ENCODE measurements at places on chromosomes 4 and X.

DNA sequence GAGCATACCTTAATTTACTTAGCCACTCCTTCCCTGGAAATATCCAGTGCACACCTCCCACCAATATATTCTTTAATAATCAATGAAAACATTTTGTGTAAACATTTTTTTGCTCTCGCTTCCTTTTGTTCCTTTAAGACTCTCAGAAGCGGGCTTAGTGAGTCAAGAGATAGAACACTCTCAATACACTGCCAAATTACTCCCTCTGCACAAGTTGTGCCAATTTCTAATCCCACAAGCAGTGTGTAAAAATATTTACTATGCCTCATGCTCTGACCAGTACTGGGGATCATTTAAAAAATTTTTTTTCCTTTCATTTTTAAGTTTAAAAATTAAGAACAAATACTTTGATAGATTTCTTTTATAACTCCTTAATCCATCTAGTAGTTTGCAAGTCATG, 5.1 kb downstream of the MORF4L2 start:
- no peak for DNase-seq

GRCh38 chrX:23394421-23394820, 59.8 kb downstream of the PTCHD1 start:
- no peak for DNase-seq

DNA sequence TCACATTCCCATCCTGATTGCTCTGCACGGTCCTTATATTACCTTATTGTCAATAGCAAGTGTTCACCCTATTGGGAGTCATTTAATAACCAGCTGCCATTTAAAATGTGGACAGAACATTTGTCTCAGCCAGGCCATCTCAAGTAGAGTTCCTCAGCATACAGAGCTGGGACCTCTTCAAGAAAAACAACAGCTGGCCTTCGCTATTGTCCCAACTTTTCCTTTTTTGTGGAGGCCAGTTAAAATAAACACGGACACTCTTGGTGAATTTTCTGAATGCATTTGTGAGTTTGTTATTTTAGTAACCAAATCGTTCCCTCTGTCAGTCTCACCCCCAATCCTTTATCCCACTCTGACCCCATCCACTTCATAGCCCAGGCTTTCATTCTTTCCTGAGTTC, 395.3 kb upstream of the PITX2 start:
- no peak for DNase-seq

GRCh38 chr4:153529646-153530045, 63.5 kb downstream of the TMEM131L start:
- no peak for DNase-seq

GRCh38 chrX:12865359-12865758, 1.5 kb upstream of the TLR7 start:
- DNase-seq: no peak

- DNase-seq: no peak
Measured at GRCh38 chr4:93710101-93710846, 118.3 kb upstream of the ATOH1 start.

DNA sequence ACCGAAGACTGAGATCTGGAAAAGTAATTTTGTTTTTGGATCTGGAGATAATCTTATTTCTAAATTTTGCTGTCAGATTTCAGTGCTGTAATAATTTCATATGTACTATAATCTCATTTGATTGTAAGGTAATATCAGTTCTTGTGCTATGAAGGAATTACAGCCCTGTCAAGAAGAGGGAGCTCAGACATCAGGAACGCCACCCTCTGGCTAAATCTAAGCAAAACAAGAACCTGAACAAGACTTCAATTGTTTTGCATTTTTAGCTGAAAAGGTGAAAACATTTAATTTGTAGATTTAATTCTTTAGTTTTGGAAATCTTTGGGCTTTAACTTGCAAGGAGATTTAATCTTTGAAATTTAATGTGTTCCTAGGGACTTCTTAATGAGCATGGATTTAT, 525.4 kb upstream of the HS3ST1 start:
- DNase-seq: no peak

DNA sequence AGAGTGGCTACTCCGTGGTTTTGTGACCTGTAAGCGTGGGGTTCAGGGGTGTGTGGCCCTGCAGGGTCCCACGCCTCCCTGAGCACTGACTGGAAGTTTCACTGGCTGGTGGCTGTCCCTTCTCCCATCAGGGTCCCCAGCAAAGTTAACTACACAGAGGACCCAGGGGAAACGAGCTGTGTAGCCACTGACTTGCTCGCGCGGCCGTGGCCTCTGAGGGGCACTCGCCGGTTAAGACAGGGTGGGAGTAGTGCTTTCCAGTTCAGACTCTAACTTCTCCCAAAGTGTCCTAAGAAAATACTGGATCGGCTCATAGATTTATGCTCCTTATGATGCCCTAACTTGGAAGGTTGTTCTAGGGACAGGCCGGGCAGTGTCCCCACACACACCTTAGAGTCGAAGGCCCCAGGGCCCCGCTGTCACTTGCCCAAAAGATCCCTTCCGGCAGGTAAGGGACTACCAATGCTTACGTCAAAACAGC, 28.2 kb downstream of the NELFA start:
- no peak for DNase-seq

DNA sequence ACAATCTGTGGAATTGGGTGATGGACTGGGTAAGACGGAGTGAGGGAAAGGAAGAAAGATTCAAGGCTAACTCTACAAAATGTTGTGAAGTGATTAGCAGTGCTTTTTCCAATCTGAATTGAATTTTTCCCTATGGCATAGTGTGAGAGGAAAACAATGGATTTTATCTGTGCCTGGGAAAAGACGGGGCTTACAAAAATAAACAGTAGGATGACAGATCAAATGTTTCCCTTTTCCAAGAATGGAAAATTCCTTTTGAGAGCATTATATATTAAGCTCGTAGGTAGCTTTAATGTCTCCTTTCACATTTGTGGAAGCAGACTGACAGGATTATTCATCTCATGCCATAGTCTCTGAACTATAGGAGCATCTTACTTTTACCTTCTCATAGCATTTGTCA, 27.8 kb downstream of the ATP11C start:
- no peak for DNase-seq

DNA sequence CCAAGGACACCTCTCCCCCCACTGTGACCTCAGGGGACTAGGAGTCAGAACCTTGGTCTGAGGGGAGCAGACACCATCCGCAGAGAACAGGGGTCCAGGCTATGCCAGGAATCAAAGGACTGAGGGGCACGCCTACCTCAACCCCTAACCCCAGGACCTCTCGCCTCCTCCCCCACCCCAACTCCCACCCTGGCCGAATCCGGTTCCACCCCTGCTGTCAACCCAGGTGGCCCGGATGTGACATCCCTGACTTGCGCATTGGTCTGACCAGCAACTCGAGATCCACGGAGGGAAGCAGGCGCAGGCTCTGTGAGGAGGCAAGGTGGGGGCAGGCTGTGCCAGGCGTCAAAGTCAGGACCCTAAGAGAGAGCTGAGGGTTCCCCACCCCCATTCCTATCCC, 468 bp upstream of the MAGEA4 start:
- no peak for DNase-seq

DNA sequence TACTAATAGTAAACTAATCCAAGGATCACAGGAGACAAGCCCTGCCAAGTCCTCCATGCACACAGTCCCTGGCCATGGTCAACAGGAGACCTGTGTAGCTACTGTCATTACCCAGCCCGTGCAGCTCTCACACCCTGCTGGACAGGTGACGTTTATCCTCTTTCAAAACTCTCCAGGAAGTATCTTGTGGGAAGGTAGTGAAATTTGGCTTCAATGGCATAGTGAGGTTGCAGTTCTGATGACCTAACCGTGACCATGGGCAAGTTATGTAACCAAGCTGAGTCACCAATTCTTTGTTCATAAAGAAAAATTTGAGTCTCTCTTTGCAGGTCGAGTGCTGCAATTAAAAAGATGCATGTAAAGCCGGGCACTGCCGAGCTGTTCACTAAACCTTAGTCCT, 11.3 kb upstream of the SLC2A9 start:
- DNase-seq: no peak

GRCh38 chr4:116849620-116850019, 235.8 kb downstream of the TRAM1L1 start:
- no peak for DNase-seq

GRCh38 chr4:96162636-96163035, 322.7 kb downstream of the PDHA2 start:
- no peak for DNase-seq

DNA sequence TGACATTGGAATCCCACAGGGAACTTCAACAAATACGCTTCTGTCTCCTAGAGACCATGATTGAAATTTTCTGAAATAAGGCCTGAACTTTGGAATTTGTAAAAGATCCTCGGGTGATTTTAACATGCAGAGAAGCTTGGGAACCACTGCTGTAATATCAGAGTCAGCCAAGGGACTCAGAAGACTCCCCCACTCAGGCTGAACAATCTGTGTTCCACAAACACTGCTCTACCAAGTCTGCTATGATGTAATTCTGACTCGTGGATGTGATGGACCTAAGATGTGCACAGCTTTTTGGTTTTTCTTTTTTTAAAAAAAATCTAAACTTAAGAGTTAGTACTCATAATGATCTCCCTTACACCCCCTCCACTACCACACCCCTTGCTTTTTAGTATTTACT, 26.0 kb downstream of the LRP2BP start:
- no peak for DNase-seq

DNA sequence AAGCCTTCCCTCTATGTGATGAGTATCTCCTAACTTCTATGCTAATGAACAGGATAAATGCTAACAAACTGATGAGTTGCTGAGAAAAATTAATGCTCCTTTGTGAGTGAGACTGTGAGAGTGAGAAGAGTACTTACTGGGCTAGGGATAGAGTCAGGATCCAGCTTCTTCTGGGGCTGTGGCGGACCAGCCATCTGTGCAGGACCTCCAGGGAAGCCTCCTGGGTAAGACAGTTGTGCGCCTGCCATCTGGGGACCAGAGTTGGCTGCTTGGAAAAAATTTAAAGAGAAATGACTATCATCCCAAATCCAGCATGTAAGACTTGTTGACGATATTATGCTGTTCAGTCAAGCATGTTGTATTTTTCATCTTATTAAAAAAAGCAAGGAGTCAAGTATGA, 21.0 kb downstream of the SEC24D start:
- no peak for DNase-seq

- no peak for DNase-seq
Measured at GRCh38 chrX:65925005-65925404, 114.9 kb downstream of the VSIG4 start.

- DNase-seq: no peak
Measured at GRCh38 chr4:80204433-80205011, 7.2 kb downstream of the PRDM8 start.

DNA sequence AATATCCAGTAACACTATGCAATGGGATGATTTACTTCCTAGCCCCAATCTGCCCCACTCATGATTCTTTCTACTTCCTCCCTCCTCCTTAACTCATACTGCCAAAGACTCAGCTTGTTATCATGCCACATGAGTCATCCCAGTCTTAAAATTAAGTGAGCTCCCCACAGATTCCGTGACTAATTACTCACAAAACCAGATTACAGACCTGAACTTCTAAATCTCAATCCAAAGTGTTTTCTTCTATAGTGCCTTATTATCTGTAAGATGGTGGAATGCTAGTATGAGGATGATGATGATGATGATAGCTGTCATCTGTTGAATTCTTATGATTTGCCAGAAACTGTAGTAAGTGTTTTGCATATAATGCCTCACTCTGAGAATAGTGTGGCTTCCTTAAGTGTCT, 27.7 kb upstream of the GPC3 start:
- no peak for DNase-seq

- DNase-seq: no peak
Measured at GRCh38 chr4:152427981-152428380, 107.9 kb downstream of the FBXW7 start.

- no peak for DNase-seq
Measured at GRCh38 chr4:69951602-69952001, 13.9 kb downstream of the CSN2 start.

DNA sequence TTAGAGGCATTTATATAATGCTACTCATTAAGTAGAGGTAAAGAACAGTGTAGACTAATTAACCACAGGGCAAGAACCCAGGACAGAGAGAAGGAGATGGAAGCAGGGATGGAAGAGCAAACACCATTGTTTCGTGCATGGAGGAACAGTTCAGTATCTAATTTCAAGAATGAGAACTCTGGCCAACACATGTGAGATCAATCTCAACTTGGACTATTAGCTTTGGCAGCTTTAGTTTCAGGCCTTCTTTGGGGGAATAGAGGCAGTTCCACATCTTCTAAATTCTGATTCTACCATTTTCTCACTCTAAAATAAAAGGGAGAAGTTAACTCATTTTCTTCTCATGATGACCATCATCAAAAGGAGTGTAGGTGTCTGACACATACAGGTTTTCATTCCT, 207.0 kb downstream of the LDB2 start:
- no peak for DNase-seq

DNA sequence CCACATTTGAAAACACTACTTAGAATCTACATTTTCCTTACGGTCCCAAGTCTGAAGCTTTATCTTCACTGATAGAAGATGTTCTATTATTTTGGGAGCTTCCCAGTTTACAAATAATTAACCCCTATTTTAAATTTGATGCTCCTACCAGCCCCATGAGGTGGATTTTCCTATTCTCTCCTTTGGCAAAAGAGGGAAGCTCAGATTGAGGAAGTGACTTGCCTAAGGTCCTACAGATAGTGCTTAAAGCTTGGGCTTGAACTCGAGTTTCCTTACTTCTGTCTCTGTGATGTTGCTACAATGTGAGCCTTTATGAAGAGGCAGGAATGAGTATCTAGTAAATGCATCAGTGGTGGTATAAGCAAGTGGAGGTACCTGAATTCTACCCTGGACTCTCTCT, 27.5 kb downstream of the HEPH start:
- DNase-seq: no peak

GRCh38 chr4:17085416-17085815, 187.0 kb upstream of the LDB2 start:
- no peak for DNase-seq

GRCh38 chr4:151718984-151719955, 41.5 kb downstream of the GATB start:
- DNase-seq: no peak

- DNase-seq: no peak
Measured at GRCh38 chr4:82784681-82785610, 13.7 kb downstream of the SCD5 start.

All from stimulated activated CD4-positive, alpha-beta T cell treated with anti-CD3 and anti-CD28 coated beads, TNF-alpha, amount 100 ng/mL, for 4 hours (primary cell).